CD8-positive, alpha-beta T cell (primary cell): ENCODE measurements at places on chromosomes 4 and X. TPM values are rescaled to one million over a fixed set of nuclear protein-coding genes. Genes with fewer than 3 reads are reported as not detected.

DNA sequence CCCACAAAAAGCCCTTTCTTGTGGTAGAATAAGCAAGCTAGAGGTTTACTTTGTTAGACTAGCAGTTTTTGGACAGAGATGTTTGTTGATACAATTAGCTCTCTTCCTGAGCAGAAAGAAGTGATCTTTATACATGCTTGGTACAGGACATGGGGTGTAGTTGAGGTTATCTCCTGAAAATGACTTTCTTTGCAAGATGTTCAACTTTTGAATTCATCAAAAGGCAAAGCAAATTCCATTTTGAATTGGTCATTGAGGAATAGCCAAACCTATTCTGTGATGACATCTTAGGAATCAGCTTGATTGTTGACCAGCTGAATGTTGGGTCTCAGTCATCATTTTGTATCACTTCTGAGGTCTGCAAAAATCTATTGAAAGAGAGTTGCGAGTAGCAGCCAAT, 3.8 kb downstream of the CPE start:
- no peak for DNase-seq

- DNase-seq: no peak
Measured at GRCh38 chr4:26271703-26272102, 49.1 kb upstream of the RBPJ start.

GRCh38 chr4:6916587-6917460, 7.2 kb downstream of the TBC1D14 start:
- peak; percentile 44 for DNase-seq

DNA sequence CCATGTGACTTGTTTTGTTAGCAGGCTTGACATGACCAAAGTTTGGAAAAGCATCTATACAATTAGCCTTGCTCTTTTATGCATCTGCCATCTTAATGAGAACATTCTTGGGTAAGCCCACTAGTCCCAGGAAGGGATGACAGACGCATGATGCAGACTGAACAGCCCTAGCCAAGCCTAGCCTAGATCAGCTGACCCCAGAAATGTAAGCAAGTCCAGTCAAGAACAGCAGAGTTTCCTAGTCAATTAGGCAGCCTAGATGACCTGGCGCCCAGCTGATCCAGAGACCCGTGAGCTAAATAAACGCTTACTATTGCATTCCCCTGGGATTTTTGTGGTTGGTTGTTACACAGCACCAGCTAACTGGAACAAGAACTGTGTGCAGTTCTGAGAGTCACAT, 457.9 kb downstream of the BCOR start:
- DNase-seq: no peak

- no peak for DNase-seq
Measured at GRCh38 chrX:1925053-1925481, 310.2 kb downstream of the ASMT start.

The EREG gene
- total RNA-seq: 0.25 TPM

- DNase-seq: no peak
Measured at GRCh38 chr4:48255959-48256342, 13.7 kb downstream of the TEC start.

DNA sequence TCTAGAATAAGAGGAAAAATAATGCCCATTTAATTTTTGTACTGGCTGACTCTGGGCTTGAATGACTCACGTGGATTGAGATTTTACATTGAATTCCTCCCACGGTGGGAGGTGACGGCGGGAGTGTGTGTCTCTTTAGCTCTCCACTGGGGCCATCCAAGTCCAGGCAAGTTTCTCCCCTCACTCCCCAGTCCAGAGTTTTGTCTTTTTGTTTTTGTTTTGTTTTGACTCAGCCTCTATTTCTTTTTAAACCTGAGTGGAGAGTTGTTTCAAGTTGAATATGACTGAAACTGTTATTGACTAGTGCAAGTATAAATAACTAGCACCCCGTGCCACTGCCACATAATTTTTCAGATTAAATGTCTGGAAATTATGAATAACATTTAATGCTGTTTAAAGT, 13.6 kb downstream of the CHST7 start:
- no peak for DNase-seq

DNA sequence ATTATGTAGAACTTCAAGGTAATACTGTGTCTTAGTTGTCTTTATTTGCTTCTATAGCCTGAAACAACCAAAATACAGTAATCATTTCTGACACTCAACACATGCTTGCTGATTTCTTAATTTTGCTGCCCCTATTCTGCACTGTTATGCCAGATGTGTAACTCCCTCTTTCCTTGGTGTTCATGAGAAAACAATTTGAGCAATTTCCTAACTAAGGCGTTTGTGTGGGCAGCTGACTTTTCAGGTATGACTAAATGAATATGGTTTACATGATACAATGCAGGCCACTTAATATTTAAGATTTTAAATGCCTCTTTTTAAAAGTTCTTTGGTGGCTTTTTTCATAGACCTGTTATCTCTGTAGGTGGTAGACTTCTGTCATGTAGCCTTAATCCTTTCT, 46.1 kb upstream of the CENPE start:
- no peak for DNase-seq

The PABPC1L2A gene
- total RNA-seq: not detected

GRCh38 chr4:71526637-71527406, 188.0 kb downstream of the SLC4A4 start:
- no peak for DNase-seq

DNA sequence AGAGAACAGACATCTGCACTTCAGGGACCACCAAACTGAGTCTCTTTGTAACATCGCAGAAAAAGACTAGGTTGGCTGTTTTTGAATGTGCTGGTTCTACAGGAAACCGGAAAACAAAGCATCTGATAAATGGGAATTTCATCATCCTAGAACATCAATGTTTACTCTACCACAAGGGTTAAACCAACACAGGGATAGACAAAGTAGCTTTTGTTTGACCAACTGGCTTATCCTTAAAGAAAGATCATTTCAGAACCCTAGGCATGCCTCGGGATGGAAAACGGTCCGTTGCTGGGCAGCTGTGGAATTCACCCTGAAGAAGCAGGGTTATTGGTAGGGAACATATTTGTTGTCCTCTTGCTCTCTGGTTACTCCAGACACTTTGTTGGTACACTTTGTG, 2355.5 kb upstream of the AGA start:
- no peak for DNase-seq

The NUDT10 gene
- total RNA-seq: 0.43 TPM

DNA sequence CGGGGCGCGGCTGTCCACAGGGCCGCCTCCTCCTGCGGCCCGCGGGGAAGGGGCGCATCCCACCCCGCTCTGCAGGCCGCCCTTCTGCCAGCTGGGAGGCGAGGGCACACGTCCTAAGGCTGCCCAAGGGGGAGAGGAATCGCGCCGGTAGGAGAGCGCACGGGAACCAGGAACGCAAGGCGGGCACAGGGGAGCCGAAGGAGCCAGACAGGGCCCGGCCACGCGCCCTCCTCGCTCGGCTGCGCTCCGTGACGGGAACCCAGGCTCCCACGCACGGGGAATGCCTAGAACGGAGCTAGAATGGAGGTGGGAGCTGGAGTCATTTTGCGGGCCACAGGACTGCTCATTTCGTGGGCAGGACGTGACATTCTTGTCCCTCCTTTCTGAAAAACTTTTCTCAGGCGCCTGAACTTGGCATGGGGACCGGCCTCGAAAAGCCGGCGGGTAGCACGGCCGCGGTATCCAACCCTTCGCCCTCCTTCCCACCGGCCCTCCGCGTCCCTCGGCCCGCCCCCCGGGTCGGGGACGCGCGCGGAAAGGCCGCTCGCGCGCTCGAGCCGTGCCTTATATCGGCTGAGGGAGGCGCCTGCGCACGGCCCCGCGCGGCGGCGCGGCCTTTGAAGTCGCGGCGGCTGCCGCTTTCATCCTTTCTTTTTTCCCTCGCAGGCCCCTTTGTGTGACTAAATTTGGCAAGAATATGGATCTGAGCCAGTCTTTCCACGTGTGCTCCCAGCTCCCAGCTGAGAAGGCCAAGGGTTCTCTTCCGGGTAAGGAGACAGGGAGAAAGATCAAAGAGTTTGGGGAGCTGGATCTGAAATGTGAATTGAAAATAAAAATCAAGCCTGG, 4.2 kb upstream of the LEF1 start:
- peak; percentile 69 for DNase-seq

DNA sequence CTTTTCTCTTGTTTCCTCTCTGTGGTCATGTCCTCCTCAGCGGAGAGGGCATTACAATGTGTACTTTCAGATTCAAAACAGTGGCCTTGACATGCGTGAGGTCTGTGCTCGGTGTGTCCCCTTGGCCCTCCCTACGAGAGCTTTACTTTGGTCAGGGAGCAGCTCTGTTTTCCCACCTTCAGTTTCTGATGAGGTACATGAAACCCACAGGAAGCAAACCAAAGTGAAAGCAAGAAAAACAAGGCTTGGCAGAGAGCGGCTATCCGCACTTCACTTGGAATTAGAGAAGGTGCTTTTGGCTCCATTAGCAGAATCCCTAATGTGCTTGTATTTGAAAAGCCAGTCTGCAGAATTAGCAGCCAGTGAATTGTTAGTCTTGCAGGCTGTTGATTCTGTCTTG, 19.5 kb upstream of the BOD1L1 start:
- no peak for DNase-seq

- no peak for DNase-seq
Measured at GRCh38 chr4:37555322-37555721, 130.9 kb downstream of the RELL1 start.

The HTT-AS gene
- not detected for total RNA-seq

The HAND2 gene
- total RNA-seq: not detected

- no peak for DNase-seq
Measured at GRCh38 chr4:76199664-76200211, 13.9 kb downstream of the SCARB2 start.

The FAM184B gene
- total RNA-seq: not detected

The SRD5A3 gene
- 1.1 TPM for total RNA-seq

- DNase-seq: no peak
Measured at GRCh38 chrX:13377550-13377934, 57.7 kb upstream of the ATXN3L start.

DNA sequence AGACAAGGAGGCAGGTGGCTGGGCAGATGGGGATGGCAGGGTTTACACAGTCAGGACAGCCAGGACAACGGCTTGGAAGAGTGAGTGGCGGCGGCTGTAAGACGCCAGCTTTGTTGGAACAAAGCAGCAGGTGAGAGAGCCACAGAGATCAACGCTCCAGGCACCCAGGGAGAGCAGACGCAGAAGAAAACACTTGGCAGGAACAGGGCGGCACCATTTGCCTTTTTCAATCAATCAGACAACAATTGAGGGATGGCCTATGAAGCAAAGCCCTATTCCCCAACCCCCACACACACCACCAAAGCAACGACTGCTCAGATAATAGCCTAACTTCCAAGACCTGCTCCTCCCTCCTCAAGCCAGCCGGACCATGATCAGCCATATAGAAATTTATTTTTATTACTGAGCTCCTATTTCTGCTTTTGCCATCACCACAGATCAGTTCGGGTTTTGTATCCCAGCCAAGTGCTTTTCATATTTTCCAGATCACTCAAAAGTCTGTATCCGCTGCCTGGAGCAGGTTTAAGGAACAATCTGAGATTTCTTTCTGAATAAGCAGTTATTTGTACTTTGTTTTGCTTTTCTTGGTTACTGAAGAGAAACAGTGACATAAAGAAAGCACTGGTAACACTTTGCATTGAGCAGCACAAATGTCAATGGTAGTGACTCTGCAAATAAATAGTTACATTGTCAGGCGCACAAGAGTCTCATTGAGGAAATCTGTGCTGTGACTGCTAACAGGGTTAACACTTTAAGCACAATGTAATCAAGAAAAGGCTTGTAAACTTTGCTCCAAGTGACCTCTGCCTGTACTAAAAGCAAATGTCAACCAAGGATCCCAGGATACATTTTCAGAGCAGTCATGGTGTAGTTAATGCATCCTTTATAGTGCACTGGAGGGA, 81.8 kb upstream of the RBPJ start:
- no peak for DNase-seq

DNA sequence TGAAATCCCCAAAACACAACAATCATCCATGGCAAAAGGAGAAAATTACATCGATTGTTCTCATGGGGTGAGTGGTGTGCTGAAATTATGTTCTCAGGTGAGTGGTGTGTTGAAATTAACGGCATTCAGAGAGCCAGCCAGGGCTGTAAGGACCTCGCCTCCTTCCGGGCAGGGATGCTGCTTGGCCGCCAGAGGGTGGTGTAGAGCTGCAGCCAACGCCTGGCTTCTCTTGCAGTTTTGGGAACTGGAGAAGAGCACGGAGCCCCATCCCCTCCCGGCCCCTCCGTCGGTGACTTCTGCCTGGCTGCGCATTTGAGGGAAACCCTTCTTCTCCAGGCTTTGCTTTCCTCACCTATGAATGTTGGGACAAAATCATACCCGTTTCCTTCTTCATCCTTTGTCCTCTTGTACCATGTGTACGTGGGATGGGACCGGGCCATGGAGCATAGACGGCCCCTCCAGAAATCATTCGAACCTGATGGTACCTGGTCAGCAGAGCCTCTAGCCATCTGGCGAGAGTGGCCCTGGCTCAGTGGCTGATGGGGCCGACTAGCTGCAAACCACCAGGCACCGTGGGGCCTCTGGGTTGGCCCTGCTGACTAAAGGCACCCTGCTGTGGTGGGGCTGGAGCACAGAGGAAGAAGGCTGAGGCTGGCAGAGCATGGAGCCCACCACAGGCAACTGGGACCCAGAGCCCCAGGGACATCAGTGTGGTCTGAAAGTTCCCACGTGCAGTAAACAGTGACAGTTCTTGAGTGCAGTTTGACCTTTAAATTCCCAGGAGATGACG, 28.4 kb downstream of the TRMT44 start:
- DNase-seq: peak; percentile 43

DNA sequence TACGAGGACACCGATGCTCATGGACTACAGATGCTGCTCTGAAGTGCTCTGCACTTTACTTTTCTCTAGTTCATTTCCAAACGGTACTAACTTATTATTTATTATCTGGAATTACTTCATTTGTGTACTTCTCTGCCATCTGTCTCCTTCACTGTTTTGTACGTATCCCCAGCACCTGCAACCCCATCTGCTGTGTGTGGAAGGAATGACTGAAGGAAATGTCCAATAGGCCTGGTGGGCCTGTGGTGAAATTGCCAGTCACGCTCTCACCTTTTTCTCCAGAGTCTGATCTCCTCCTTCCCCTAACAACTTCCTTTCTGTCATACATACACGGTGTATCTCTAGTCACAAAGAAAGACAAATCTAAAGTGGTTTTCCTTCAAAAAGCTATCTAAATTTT, 12.9 kb downstream of the TMEM154 start:
- no peak for DNase-seq

- no peak for DNase-seq
Measured at GRCh38 chr4:130077275-130077674, 981.3 kb downstream of the C4orf33 start.

The ATP8A1 gene
- total RNA-seq: 130 TPM

- DNase-seq: no peak
Measured at GRCh38 chrX:3550160-3550751, 163.2 kb downstream of the PRKX start.

GRCh38 chrX:25427873-25428555, 412.2 kb upstream of the ARX start:
- DNase-seq: no peak

- DNase-seq: no peak
Measured at GRCh38 chr4:42067264-42067663, 76.9 kb downstream of the SLC30A9 start.

The RAB41 gene
- total RNA-seq: not detected
